Uterine smooth muscle cell (primary cell): ENCODE measurements at places on chromosomes 6 and 20. TPM values are rescaled to one million over a fixed set of nuclear protein-coding genes. Genes with fewer than 3 reads are reported as not detected.

The FRK gene
- 0.33 and 0.37 TPM in 2 replicates for total RNA-seq

The CLIC1 gene
- 791 and 1,362 TPM in 2 replicates for total RNA-seq

The EDEM2 gene
- total RNA-seq: 27.2 and 56.7 TPM in 2 replicates

The GPX6 gene
- not detected in 2 replicates for total RNA-seq

The MKKS gene
- total RNA-seq: 6.6 and 7.1 TPM in 2 replicates

The ESR1 gene
- 8.2 and 15.1 TPM in 2 replicates for total RNA-seq

The RAB44 gene
- under 0.01 TPM in 1 of 2 replicates, not detected in the other for total RNA-seq

The SLC12A5 gene
- under 0.01 TPM in 1 of 2 replicates, not detected in the other for total RNA-seq

The DYNLT1 gene
- 106 and 112 TPM in 2 replicates for total RNA-seq

The BAK1 gene
- total RNA-seq: 13.0 and 18.0 TPM in 2 replicates

The KCNK5 gene
- under 0.01 and 0.11 TPM in 2 replicates for total RNA-seq

The DEFB116 gene
- total RNA-seq: not detected in 2 replicates

The PRKN gene
- 2.9 and 3.4 TPM in 2 replicates for total RNA-seq

The PHACTR1 gene
- 0.37 and 1.4 TPM in 2 replicates for total RNA-seq

The PRR18 gene
- total RNA-seq: 0.12 TPM in 1 of 2 replicates, not detected in the other

The DEFB123 gene
- total RNA-seq: not detected in 2 replicates

The SNX14 gene
- total RNA-seq: 145 and 170 TPM in 2 replicates

The APMAP gene
- 95.7 and 122 TPM in 2 replicates for total RNA-seq

The FOXC1 gene
- total RNA-seq: 1.5 and 1.6 TPM in 2 replicates

The CABLES2 gene
- total RNA-seq: 1.5 and 2.8 TPM in 2 replicates

The TMEM30A gene
- 202 and 217 TPM in 2 replicates for total RNA-seq

The OPRL1 gene
- 1.1 and 2.1 TPM in 2 replicates for total RNA-seq

The IRAK1BP1 gene
- total RNA-seq: 3.7 and 5.4 TPM in 2 replicates

The CLDN20 gene
- not detected in 2 replicates for total RNA-seq

The MCCD1 gene
- not detected in 2 replicates for total RNA-seq

The MYH7B gene
- total RNA-seq: under 0.01 and 0.33 TPM in 2 replicates

The SLC17A3 gene
- not detected in 2 replicates for total RNA-seq

The RAET1G gene
- total RNA-seq: 0.44 and 1.1 TPM in 2 replicates
